ENCODE measurements at places on chromosomes 3 and 15. TPM values are rescaled to one million over a fixed set of nuclear protein-coding genes. Genes with fewer than 3 reads are reported as not detected.

Gene CCR1
- total RNA-seq: 26.8 TPM

GRCh38 chr3:128845119-128845777 lies 34.2 kb upstream of the ACAD9 start:
- DNase-seq: no peak

Gene SLC9C1
- not detected for total RNA-seq

DNA sequence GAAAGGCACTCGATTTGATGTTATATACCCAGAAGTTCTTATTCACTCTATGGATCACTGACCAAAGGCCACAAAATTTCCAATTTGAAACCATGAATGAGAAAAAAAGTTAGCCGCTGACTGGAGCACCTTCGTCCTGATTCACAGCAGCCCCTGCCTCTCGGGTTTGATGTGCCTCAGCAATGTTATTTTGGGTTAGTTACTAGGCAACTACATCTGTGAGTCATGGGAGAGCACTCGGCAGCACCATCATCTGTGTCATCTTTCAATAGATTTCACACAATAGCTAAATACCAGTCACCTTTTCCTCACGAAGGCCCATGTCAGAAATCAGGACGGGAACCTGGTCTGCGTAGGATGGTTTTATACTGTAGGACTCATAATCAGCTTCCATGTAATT lies 269.2 kb downstream of the ZBBX start:
- no peak for DNase-seq

DNA sequence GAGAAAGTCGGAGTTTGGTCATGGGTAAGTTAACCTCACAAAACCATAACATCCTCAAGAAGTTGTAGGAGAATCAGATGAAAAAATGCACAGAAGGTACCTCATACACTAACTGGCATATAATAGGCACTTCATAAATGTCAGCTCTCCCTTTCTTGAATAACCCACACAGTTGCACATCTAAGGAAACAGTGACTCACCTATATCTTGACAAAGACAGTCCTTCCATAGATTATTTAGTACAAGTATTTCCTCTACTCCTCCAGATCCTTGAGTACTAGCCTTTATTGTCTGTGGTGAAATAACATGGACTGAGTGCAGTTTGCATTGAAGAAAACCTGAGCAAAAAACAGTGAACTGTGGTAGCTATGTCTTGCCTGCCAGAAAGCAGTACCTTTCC lies 46.6 kb downstream of the MAGI1 start:
- no peak for DNase-seq
